ENCODE measurements at places on chromosomes 16 and 17. TPM values are rescaled to one million over a fixed set of nuclear protein-coding genes. Genes with fewer than 3 reads are reported as not detected.

DNA sequence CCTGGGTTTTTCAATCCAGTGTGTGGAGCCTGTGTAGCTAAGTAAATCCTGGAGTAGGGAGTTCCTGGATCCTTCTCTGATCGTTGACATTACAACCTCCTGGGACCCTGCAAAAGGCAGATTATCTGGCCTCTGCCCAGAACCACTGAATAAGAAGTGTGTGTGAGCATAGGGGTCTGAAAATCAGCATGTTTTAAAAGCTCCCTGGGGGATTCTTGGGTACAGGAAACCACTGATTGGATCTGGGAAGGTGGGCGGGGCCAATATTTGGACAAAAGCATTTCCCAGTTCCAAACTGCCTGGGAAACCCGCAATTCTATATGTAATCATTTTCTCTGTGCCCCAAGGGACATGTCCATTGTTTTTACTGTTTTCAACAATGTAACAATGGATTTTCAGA lies 27.2 kb upstream of the BEAN1 start:
- DNase-seq = no peak

ARL5C gene
- total RNA-seq = not detected

SLC16A3 gene
- 65.0 TPM for total RNA-seq

MYO15B gene
- 110 TPM for total RNA-seq

Measured in mesenteric fat pad (tissue), 1 donor.